ENCODE measurements at places on chromosomes 7 and 10.

DNA sequence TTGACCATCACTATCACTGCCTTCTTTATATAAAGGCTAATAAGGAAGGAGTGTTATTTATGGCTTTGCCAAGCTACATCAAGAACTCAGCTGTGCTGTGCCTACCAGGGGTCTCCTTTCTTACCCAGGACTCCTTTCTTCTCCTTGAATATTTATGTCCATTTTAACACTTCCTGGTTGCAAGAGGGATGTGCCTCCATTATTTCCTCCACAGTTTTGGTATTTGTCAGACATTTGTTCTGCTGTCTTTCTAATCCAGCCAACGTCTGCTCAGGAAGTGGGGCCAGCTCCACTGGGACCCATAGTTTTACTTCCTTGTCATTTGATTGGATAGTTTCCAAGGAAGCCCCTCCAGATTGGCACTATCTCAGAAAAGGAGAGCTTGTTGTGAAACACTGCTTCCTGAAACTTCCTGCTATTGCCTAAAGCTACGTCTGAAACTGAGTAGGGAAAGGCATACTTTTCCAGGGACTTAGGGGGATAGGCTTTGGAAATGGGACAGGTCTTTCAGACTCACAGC, 6.6 kb upstream of the STRIP2 start:
- DNase-seq = no peak

GRCh38 chr7:136878878-136879277, 10.4 kb downstream of the CHRM2 start:
- DNase-seq = no peak

GRCh38 chr7:90853205-90853604, 257.1 kb downstream of the CDK14 start:
- DNase-seq = no peak

- no peak for DNase-seq
Measured at GRCh38 chr7:45986355-45987298, 65.6 kb upstream of the IGFBP3 start.

GRCh38 chr10:22244855-22245254, 27.0 kb upstream of the EBLN1 start:
- DNase-seq = no peak

- DNase-seq = no peak
Measured at GRCh38 chr7:70588191-70588921, 543.6 kb upstream of the GALNT17 start.

DNA sequence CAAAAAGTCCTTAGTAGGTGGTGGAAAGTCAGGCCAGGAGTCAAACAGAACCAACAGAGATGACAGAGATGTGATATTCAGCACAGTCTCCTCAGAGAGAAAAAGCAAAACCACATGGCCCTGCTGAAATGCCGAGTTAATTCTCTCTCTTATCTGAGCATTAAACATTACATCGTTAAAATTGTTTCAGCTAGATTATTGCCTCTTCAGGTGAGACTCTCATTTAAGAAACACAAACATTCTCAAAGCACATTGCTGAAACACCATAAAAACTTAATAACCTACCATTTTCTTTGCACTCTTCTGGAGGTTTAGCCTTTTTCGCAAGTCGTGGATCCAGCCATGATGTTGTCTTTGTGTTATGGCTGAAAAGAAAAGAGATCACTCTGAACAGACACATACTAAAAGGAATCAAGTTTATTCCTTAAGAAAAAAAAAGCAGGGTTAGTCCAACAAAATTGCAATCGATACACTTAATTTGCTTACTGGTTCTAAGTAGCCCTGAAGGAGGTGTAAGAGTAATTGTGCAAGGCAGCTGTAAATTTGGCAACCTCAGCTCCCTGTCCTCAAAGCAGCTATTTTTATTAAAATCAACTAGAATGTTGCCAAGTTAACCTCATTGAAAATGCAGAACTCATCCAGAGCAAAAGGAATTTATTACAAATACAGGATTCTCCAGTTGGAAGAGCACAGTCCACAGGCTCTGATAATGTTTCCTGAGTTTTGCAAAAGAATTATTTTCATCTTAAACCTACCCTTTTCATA, 691.1 kb downstream of the PHTF2 start:
- DNase-seq = no peak

GRCh38 chr10:91238191-91238590, 17.7 kb downstream of the PCGF5 start:
- DNase-seq = no peak

DNA sequence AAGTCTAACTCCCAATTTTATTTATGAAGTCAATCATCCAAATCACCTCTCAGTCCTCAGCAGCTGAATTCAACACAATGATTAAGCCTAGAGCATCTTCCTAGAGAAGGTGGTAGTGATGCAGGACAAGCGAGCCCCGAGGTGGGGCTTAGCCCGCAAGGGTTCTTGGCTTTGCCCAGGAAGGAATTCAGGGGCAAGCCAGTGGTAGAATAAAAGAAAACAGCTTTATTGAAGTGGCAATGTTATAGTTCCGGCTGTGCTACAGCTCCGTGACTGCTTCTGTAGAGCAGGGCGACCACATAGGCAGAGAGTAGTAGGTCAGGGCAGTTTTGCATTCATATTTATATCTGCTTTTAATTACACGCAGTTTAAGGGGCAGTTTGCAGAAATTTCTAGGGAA, 18.1 kb downstream of the IL2RA start:
- DNase-seq = no peak

GRCh38 chr7:116588225-116588624, 63.4 kb downstream of the CAV1 start:
- DNase-seq = no peak

- DNase-seq = no peak
Measured at GRCh38 chr7:24572016-24572392, 1.2 kb upstream of the PALS2 start.

DNA sequence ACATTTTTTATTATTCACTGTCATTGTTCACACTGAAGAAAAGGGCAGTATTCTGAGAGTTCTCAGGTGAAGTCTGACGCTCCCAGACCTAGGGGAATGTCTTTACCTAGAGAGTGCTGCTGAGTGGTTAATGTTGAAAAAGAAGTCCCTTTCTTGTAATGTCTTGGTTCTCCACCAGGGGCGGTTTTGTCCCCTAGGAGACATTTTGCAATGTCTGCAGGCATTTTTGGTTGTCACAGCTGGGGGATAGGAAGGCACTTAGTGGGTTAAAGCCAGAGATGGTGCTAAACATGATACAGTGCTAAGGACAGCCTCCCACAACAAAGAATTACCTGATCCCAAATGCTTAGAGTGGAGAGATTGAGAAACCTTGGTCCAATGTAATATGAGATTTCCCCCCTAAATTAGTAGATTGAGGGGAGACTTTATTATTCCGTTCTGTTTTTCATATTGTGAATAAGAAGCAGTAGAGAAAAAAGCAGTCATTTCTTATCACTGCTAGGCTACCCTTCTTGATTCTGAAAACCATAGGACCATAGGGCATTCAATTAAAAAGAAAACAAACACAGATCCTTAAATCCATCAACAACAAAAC, 13.1 kb downstream of the UMAD1 start:
- no peak for DNase-seq

- DNase-seq = peak; percentile 59
Measured at GRCh38 chr10:62817766-62818425, 1.7 kb upstream of the EGR2 start.

DNA sequence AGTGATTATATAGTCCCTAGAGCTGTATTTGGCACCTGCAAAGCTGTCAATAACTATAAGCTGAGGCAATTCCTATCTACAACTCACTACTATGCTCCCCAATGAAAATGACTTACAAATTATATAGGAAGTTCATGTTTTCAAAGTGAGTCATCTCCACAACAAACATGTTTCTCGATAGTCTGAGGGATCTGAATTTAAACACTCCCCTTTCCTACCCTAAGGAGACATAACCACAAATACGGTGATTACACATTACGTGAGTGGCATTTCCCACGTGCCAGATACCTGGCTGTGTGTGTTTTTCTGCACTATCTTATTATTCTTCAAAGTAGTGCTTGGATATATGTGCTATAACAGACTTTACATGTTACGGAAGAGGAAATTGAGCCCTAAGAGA, 122.5 kb upstream of the C1QL3 start:
- DNase-seq = no peak

DNA sequence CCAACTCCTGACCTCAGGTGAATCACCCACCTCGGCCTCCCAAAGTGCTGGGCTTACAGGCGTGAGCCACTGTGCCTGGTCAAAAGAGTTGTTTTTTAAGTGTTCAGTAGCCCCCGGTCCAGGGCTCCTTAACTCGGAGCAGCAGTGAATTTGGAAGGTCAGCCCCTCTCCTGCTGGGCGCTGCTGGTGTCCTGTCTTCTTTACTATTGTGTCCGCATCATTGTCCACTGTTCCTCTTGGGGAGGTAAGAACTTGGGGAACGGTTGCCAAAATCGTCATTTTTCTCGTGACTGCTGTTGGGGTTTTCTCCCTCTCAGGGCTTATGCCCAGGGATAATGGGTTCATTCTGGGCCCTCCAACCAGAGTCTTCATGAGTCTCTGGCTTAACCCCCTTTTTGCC, 46.7 kb downstream of the CAMK1D start:
- no peak for DNase-seq

- no peak for DNase-seq
Measured at GRCh38 chr10:11698691-11699549, 43.3 kb upstream of the ECHDC3 start.

DNA sequence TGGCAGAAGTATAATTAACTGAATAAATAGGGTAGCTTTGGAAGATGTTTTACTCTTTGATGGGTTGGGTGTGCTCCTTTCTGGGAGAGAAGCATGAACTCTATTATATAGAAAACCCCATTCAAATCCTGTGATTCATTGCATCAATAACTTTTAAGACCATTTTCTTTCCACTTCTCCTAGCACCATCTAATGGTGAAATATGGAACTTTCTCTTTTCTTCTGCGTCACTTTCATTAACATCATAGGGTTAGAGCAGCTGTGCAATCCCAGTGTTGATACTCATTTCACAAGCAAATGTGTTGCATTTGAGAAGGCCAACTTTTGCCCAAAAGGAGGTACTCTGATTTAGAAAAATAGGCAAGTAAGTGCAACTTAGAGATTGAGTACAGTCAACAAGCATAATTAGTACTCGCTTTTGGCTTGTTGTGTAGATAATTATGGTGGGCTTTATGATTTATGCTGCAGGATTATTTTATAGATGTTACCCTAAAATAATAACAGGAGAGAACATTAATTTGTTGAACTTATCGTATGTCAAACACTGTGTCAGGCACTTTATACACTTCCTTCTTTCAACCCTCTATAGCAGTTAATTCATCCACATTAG, 92.9 kb downstream of the CPED1 start:
- no peak for DNase-seq

- DNase-seq = no peak
Measured at GRCh38 chr7:26157520-26158105, 5.6 kb downstream of the NFE2L3 start.

GRCh38 chr7:2710901-2711551, 23.0 kb downstream of the AMZ1 start:
- no peak for DNase-seq

GRCh38 chr7:90188281-90188680, 23.3 kb upstream of the STEAP2 start:
- no peak for DNase-seq

DNA sequence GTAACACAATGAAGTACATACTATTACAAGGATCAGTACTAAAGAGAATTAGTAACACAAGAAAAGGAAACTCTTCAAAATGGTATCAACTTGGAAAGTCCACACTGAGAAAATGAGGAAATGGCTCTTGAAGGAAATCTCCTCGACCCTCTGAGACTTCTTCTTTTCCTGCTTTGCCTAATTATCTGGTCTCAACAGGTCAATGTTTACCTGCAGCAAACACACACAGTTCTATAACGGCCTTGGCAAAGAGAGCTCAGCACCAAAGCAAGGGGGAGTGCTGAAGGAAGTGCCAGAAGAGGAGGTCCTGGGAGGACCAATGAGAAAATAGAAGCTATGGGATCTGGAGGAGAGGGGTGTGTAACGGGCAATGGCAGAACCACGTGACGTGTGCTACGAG, 21.9 kb downstream of the CHCHD3 start:
- DNase-seq = no peak

- no peak for DNase-seq
Measured at GRCh38 chr7:43444711-43445578, 138.0 kb upstream of the STK17A start.

DNA sequence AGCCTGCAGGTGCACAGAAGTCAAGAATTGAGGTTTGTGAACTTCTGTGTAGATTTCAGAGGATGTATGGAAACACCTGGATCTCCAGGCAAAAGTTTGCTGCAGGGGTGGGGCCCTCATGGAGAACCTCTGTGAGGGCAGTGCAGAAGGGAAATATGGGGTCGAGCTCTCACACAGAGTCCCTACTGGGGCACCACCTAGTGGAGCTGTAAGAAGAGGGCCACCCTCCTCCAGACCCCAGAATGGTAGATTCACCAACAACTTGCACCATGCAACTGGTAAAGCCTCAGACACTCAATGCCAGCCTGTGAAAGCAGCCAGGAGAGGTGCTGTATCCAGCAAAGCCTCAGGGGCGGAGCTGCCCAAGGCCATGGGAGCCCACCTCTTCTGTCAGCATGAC, 205.8 kb downstream of the CCSER2 start:
- DNase-seq = no peak

- DNase-seq = no peak
Measured at GRCh38 chr10:48400850-48401220, 94.4 kb downstream of the MAPK8 start.

- no peak for DNase-seq
Measured at GRCh38 chr7:88155756-88156155, 64.1 kb downstream of the SRI start.

DNA sequence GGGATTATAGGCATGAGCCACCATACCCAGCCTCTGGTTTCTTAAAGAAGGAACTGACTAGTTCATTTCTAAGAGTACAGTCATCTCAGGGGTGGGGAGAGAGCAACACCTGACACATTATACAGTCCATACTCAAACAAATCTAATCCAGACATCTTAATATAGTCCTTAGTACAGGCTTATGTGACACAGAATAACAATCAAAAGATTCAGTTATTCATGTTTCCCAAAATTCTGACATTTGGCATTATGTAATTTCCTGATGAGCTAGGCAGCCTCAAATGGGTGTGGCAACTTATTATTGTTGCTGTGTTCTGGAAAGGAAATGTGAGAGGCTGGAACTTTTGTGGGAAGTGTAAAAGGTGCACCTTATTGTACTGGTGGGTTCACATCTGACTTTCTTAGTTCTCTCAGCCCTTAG, 116.3 kb downstream of the WDFY4 start:
- no peak for DNase-seq

DNA sequence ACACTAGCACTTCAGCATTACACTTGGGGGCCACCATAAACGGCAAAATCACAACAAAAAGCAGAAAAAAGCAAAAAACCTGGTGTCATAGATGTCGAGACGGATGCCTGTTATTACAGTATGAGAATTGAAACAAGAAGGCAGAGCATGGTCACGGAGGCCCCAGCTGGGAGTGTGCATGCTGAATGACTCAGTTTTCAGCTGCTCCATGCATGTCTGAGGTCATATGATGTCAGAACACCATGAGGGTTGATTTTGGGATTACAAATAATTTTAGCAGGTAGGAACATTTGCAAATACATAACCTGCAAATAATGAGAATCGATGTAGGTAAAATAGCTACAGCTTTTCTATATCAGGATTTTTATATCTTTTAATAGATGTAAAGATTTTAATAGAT, 19.1 kb downstream of the ZMYND11 start:
- DNase-seq = no peak

GRCh38 chr7:156897673-156898072, 4.7 kb upstream of the LMBR1 start:
- no peak for DNase-seq

GRCh38 chr7:43572516-43573049, 10.3 kb upstream of the STK17A start:
- peak; percentile 54 for DNase-seq

- DNase-seq = no peak
Measured at GRCh38 chr7:44973610-44974401, 5.0 kb downstream of the MYO1G start.
